ENCODE measurements at places on chromosomes 13 and 19. TPM values are rescaled to one million over a fixed set of nuclear protein-coding genes. Genes with fewer than 3 reads are reported as not detected.

DNA sequence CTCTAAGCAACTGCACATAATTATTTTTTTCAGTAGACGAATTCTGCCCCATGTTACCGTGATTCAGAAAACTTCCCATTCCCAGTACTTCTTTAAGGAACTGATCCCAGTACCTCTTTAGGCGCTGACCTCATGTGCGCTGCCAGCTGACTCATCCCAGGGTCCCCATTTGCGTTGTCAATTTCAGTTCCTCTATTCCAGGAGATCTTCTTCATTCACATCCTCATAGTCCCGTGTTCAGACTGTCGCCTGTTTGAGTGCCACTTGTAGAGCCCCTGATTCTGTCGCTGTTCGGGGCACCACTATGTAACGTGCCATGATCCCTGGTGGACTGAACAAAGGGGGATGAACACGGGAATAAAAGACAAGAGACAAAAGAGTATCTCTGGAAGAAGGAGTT lies 16.4 kb downstream of the FPR3 start:
- H3K36me3 ChIP-seq: no peaks in the 10 kb centered on the region
- no peak overlapping the region for H3K27ac ChIP-seq
- peak; percentile 65 for DNase-seq
- H3K27me3 ChIP-seq: no peaks in the 10 kb centered on the region

- no peaks in the 10 kb centered on the region for H3K27me3 ChIP-seq
- no peaks in the 10 kb centered on the region for H3K4me1 ChIP-seq
- no peaks in the 10 kb centered on the region for H3K36me3 ChIP-seq
- DNase-seq: no peak
- no peak overlapping the region for H3K27ac ChIP-seq
These were observed 4.9 kb upstream of the TNFSF14 start for GRCh38 chr19:6674868-6675305.

GRCh38 chr13:20197361-20197834 lies 4.7 kb upstream of the GJB2 start:
- peaks cover 32% of the 10 kb centered on the region for H3K4me1 ChIP-seq
- H3K36me3 ChIP-seq: no peaks in the 10 kb centered on the region
- H3K27ac ChIP-seq: no peak overlapping the region
- H3K27me3 ChIP-seq: peaks cover 20% of the 10 kb centered on the region
- no peak overlapping the region for H3K4me3 ChIP-seq

CARM1 gene
- 11.7 TPM for total RNA-seq

DNA sequence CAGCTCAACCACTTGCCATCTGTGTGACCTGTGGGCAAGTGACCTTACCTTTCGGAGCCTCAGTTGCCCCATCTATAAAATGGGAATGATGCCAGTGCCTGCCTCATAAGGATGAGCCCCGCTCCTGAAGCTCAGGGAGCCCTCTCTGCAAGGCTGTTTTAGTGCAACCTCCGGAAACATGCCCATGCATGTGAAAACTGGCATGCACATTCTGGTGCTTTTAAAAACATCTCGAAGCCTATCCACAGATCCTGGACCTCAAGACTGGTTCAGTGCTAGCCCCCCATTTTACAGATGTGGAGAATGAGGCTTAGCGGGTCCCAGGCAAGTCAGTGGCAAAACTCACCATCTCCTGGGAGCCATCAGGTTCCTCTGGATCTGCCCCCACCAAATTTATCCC lies 5.6 kb downstream of the CADM4 start:
- no peak overlapping the region for H3K4me3 ChIP-seq
- H3K4me1 ChIP-seq: peaks cover 10% of the 10 kb centered on the region
- DNase-seq: no peak
- no peaks in the 10 kb centered on the region for H3K36me3 ChIP-seq

DNA sequence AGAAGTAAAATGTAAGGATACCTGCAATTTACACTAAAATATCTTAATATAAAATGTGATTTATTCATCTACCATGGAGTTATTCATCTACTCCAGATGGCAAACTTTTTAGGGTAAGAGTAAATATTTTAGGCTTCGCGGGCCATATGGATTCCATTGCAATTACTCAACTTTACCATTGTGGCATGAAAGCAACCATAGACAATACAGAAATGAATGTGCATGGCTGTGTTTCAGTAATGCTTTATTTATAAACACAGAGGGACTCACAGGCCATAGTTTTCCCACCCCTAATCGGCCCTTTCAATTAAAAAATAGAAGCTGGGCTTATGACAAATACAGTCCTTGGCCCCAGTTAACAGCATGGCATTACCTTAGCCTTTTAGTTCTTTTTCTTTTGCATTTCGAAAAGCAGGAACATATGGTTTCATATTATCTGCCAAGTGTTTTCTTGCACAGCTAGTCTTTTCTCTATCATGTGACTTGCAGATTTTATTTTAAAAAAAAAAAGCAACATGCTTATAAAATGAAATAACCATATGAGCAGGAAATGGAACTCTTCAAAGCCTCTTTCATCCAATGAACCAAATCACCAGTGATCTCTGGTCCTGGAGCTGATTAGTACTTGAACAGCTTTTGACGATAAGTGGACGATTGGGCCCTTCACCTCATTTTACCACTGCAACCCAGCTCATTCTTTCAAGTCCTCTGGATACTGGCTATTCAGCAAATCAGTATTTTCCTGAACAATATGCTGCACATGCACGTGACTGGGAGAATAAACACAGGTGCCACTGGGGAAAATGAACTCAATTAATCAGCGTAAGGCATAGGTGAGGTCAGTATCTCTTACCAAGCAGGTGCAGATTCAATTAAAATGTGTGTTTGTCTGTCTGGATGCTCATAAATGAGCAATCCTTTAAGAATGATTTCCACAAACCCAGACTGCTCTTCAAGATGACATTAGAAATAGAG lies 63.9 kb downstream of the LHFPL6 start:
- no peak overlapping the region for H3K4me3 ChIP-seq
- no peaks in the 10 kb centered on the region for H3K27me3 ChIP-seq
- no peaks in the 10 kb centered on the region for H3K4me1 ChIP-seq
- no peak for DNase-seq
- no peak overlapping the region for H3K27ac ChIP-seq

GRCh38 chr13:41013835-41014234 lies 5.3 kb downstream of the ELF1 start:
- H3K36me3 ChIP-seq: no peaks in the 10 kb centered on the region
- no peaks in the 10 kb centered on the region for H3K27me3 ChIP-seq
- H3K4me3 ChIP-seq: no peak overlapping the region
- H3K27ac ChIP-seq: no peak overlapping the region
- H3K4me1 ChIP-seq: peaks cover 54% of the 10 kb centered on the region
- DNase-seq: no peak

DNA sequence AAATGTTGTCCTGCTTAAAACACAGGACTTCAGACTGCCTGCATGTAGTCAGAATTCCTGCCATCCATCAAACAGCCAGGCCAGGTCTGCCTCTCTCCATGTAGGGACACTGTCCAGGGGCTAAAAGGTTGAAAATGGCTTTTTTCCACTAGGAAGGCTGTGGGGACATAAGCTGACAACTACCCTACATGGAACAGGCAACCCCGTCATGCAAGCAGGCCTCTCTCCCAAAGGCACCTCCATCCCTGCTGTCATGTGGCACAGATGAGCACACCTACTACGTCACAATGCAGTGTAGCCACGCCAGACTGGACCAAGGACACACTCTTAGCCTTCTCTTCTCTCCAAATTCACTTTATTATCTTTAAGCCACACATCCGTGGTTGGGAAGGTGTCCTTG lies 40.8 kb downstream of the LATS2 start:
- no peak overlapping the region for H3K4me3 ChIP-seq
- no peaks in the 10 kb centered on the region for H3K36me3 ChIP-seq
- no peaks in the 10 kb centered on the region for H3K27me3 ChIP-seq
- no peak for DNase-seq

All from body of pancreas (tissue), 4 donors.